ENCODE measurements at places on chromosomes 2 and 18.

DNA sequence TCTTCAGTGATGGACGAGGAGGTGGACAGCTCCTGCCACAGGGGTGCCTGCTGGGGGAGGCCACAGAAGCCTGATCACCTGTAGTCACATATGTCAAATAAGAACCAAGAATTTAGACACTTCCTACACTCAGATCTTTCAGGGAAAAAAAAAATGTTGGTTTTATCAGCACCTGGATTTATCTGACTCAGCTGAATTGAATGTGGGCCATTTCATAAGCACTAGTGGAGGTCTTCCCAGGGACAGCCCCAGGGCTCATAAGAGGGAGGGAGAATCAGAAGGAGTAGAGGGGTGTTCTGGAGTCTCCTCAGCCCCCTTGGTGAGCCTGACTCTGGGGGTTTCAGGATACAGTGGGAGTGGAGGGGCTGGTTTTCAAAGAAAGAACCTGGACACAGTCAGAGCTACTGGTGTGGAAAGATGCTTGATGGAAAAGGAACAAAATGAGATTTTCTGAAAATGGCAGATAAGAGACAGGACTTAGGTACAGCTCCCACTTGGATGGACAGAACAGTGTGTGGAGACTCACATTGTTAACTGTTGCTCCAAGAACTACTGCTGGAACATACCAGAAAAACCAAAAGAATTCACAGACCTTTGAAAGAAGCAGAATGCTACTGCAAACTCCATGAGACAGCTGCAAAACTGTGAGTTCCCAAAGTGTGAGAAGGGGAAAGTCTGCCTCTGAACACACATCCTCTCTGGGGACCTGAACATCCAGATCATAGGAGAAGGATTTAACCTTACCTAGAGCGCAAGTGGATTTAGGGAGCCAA, 45.4 kb downstream of the LCT start:
- no peak for DNase-seq

- no peak for DNase-seq
Measured at GRCh38 chr2:224347176-224348051, 54.5 kb downstream of the FAM124B start.

- no peak for DNase-seq
Measured at GRCh38 chr2:189394525-189394924, 46.7 kb upstream of the WDR75 start.

DNA sequence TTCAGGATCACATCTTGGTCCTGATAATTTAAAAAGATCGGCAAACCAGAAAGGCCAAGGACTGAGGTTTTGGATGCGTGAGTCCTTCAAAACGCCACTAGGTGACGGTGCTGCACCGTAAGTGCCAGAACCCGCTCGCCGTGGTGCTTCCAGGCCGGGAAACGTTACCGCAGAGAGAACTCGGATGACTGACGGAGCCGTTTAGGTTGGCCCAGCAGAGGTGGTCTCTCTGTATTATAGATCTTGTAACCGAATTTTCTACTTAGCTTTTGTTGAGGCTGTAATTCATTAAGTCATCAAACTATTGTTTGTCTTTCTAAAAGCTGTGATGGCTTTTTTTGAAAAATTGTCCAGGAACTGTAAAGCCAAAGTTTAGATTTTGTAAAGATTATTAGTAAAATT, 39.8 kb upstream of the ADCYAP1 start:
- peak; percentile 9 for DNase-seq

DNA sequence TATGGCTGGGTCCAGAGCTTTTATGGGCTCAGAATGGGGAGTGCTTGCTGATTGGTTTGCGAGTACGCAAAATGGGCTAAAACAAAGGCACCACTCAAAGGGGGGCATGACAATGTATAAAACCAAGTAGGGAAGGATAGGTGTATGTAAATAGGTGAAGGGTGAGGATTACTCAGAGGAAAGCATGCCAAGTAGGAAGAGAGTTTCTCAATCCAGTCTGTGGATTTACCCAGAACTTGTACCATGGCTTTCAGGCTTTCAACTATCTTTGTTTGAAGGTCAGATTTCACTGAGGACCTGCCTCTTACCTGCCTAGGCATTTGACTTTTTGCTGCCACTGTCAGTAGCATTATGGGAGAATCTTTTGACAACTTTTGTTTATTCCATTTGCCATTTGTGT, 92.3 kb downstream of the RAB3GAP1 start:
- DNase-seq, result no peak

DNA sequence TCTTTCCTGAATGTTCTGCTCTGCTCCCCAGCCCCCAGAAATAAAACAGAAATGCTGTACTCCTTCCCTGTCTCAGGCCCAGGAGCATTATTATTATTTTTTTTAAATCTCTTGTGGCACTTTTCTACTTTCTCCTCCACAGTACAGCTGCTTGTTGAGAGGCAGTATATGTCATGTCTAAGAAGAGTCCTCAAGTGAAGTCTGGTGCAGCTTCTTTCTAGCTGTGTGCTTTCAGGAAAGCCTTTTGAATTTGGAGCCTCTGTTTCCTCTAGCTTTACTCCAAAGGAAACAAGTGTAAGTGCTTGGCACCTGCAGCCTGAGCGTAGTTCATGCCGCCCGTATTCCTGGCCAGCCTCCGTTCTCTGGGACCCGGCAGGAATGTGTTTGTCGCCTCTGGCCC, 22.4 kb downstream of the AGAP1 start:
- DNase-seq, result no peak

GRCh38 chr2:170815746-170816503, 762 bp upstream of the GAD1 start:
- no peak for DNase-seq

DNA sequence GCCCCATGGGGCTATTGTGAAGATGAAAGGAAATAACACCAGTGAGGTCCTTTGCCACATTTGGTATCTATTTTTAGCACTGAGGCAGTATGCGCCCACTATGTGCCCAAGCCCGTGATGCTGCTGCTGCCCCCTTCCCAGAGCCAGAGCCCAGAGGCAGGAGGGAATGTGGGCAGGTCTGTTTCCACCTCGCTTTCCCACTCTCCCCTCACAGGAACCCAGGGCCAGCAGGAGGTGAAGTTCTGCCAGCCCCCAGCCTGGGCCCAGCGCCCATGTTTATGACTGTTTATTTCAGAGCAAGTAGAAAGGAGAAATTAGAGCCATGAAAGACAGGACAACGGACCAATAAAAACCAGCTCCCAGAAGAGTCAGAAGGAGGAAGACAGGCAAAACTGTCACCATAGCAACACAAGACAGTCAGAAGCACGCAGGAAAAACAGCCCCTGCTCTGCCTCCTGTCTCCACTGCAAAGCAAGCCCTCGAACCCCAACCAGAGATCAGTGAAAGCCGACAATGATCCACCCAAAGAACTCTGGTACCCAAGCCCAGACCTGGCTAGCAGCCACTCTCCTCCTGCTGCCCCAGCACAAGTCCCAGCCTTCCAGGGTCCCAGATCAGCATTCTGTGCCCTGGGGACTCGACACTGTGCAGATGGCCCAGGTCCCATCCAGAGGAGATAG, 1.4 kb downstream of the CYRIA start:
- peak; percentile 4 for DNase-seq

GRCh38 chr18:58998401-58999203, 133.9 kb downstream of the ZNF532 start:
- no peak for DNase-seq

DNA sequence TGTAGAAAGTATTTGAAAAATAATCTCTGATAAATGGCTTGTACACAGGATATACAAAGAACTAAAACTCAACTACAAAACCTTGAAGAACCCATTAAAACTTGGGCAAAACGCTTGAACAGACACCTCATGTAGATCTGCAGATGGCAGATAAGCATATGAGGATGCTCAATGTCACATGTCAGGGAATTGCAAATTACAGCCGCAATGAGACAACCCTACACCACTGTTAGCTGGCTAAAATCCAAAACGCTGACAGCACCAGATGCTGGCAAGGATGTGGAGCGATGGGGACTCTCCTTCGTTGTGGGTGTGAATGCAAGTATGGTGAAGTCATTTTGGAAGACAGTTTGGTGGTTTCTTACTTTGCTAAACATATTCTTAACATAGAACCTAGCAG, 53.7 kb downstream of the SNTG2 start:
- no peak for DNase-seq

- peak; percentile 49 for DNase-seq
Measured at GRCh38 chr2:218218268-218219185, 1.5 kb downstream of the ARPC2 start.

GRCh38 chr18:72940986-72941385, 73.2 kb upstream of the NETO1 start:
- DNase-seq, result no peak

GRCh38 chr2:171124541-171124940, 36.2 kb downstream of the TLK1 start:
- no peak for DNase-seq

DNA sequence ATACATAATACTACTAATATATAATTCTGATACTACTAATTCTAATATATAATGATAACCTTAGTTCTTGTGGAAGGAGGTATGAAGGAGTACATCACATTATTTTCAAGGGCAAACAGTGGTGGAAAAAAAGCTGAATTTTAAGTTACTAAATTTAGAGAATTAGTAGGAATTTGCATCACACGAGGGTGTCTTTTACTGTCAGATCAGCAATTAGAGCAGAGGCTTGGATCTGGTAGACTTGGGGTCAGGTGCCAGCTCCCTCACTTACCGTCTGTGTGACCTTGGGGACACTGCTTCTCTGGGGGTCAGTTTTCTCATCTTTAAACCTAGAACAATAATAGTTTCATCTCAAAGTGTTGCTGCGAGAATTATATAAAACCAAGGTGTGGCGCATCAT, 114.1 kb upstream of the NEDD4L start:
- DNase-seq, result no peak

GRCh38 chr2:64587561-64587960, 63.4 kb downstream of the AFTPH start:
- no peak for DNase-seq

DNA sequence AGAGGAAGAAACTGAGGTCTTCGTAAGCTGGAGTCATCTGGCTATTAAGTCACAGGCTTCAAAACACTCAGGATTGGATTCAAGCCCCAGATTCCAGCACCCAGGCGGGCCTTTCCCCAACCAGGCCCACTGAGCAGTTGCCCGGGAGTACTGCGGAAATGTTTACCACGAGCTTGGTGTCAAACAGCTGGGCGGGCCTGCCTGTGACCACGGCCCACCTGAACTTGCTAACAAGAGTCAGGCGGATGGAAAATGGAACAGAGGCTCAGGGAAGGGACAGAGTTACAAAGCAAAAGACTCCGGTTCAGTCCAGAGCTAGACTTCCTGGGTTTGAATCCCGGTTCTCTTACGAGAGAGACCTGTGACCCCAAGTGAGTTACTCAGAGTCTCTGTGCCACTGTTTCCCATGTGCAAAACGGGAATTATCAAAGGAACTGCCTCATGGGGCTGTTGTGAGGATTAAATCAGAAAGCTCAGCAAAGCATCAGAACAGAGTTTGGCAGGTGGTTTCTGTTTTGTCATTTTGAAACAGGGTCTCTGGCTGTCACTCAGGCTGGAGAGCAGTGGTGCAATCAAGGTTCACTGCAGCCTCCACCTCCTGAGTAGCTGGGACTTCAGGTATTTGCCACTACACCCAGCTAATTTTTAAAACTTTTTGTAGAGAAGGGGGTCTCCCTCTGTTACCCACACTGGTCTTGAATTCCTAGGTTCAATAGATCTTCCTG, 49.0 kb upstream of the TFCP2L1 start:
- no peak for DNase-seq

- DNase-seq, result no peak
Measured at GRCh38 chr2:39050109-39050508, 70.7 kb downstream of the SOS1 start.
